ENCODE measurements at places on chromosomes 3 and 15.

- DNase-seq, result no peak
These were observed 200.4 kb downstream of the WNT5A start for GRCh38 chr3:55286693-55287092.

DNA sequence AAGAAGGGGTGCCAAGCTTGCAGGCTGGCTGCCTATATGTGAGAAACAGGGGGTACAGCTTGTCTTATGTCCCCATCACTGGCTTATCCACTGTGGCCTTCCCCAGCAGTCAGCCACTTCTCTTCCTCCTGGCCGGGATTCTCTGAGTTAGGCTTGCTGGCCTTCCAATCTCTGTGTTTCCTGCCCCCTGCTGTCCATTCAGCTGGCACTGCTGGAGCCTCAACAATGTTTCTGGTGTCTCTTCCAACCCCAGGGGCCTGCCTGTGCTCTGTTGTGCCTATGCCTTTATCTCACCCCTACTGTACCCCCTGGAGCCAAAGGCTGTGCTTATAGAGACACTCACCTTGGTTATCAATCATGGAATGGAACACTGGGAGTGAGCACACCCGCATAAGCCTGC is 36.5 kb downstream of the ANAPC13 start:
- no peak for DNase-seq

- no peak for DNase-seq
These were observed 142.3 kb downstream of the IL5RA start for GRCh38 chr3:2967871-2968270.

- DNase-seq, result no peak
These were observed 354.5 kb upstream of the SOX14 start for GRCh38 chr3:137409584-137409983.

GRCh38 chr3:45979378-45979777 is 16.2 kb downstream of the FYCO1 start:
- no peak for DNase-seq

DNA sequence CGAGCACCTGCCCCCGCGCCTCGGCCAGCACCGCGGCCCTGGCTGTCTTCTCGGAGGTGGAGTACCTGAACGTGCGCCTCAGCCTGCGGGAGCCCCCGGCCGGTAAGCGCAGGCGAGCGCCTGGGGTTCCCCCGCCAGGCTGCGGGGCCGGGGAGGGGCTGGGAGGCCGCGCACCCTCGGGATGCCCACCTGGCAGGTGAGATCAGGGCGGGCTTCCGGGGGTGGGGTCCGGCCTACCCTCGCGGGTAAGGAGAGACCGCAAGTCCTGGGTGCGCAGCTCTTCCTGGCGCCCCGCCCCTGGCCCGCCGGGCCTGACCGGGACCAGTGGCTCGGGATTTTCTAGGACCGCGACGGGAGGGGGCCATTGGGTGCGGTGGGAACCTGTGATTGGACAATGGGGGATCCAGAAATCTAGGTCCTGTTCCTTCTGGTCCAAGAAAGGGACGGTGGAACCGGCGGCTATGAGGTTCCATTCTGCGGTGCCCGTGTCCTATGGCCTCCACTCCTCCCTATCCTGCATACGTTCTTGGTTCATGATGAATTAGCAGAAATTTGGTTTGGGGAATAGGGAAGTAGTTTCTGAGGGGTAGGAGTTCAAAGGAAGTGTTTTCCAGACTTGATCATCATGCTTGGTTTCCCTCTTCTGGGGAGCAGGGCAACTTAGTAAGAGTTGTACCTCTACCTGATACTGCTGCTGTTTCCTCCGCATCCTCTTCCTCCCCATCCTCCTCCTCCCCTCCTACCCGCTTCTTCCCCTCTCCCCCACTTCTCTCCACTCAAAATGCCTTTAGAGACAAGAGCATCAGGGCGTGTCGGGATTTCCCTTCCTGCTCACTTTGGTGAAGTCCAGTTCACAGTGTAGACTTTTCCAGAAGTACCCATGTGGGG is 808 bp downstream of the ARRDC4 start:
- DNase-seq, result no peak

DNA sequence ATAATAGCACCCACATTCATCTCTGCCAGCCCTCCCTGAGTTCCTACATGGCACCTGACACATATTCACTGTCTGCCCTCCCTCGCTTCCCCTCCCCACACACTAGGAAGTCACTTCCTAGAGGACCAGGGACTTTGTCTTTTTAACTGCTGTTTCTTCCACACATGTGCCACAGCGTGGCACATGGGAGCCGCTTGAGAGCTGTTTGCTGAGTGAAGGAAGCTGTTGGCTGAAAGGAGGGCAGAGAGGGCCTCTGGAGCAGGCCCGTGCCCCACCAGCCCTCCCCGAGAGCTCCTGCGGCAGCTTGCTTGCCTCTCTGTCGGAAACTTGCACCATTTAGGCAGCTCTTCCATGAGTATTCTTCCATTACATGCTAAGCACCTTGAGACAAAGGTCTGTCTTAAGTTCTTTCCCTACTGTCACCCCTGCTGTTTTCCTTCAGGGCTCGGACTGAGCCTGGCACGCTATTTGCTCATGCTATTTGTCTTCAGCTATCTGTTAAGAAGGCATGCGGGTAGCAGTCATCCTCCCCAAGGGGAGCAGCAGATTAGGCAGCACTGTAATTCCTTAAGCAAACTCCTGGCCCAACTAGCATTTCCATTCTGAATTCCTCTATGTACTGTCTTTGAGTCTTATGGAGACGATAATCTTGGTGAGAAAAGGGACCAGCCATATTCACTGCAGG is 72.2 kb downstream of the CACNA1D start:
- DNase-seq, result no peak

DNA sequence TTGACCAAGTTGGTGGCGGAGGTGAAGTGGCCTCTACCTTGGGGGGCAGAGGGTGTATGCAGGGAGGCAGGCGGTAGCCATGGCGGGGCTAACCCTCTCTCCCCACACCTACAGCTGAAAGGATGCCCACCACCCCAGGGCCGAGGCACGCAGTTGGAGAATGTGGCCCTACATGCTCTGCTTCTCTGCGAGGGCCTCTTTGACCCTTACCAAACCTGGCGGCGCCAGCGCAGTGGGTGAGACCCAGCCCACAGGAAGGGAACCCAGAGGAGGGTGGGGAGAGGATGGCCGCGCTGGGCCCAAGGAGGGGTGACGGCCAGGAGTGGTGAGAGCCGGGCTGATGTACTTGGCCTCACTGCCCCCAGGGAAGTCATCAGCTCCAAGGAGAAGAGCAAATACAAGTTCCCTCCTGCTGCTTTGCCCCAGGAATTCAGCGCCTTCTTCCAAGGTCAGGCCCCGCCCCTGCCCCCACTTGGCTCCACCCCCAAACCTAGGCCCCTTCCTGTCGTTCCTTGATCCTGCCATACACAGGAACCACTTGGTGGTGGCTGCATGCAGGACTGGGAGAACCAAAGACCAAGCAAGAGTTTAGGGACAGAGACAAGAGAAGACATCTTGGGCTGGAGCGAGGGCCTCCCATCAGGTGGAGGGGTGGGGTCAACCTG is 9.8 kb downstream of the NBEAL2 start:
- DNase-seq, result no peak

GRCh38 chr3:115351193-115351592 is 204.1 kb upstream of the ZBTB20 start:
- no peak for DNase-seq

DNA sequence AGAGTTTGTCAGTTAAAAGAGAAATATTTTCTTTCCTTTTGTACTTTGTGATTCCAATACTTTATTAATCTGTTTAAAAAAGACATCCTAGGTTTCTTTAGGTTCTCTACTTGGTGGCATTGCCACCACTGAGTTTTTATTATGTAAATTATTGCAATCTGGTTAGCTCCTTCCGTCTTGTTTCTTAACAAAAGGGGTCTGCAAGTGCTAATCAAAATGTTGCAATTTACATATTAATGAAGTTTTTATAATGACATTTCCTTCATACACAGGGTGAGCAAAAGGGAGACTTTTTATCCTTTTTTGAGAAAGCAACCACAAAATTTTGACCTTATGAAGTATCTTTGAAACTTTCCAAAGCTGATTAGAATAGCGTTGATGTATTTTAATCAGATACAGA is 1307.3 kb downstream of the ROBO2 start:
- no peak for DNase-seq

GRCh38 chr15:59591356-59591755 is 20.2 kb upstream of the GCNT3 start:
- no peak for DNase-seq

DNA sequence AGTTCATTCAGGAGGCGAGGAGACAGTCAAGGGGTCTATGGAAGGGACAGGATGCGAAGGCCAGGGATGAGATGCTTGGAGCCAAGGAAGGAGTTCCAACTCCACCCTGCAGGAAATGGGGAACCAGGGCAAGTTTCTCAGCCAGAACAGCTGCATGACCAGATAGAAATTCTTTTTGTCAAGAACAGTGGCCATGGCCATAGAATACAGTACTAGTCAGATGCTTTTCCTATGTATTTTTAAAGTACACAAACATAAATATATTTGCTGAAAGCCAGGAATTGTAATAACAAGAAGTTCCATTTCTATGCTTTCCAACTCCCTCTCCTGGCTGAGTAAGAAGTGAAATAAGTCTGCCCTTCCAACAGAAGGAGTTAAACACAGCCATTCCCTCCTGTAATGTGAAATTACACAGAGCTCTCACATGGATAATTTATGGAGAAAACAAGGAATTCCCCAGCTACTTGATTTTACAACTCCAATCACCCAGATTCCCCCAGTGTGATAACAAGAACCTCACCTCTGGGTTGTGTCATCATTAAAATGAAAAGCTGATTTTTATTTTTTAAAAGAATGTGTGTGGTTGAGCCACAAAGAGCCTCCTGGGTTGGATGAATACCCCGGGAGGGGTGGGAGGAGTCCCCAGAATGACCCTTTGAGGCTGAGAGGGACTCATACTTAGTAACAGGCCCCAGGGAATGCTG is 124.6 kb upstream of the ARHGEF3 start:
- DNase-seq, result no peak

GRCh38 chr3:118949113-118949760 is 85.4 kb downstream of the IGSF11 start:
- no peak for DNase-seq

DNA sequence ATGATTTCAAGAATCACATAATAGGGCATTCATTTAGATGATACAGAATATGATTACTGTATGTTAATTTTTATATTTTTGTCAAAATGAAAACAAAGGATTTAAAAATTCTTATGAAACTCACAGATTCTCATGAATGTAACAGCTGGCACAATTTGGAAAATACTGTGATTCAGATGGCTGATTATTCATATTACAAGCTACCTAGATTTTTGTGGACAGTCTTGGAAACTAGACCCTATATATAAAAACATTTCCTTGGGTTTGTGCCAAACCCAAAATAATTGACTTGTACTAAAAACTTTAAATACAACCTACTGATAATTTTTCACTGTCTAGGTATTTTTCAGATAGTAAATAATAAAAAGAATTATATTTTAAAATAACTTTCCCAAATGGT is 26.2 kb downstream of the ZBED2 start:
- no peak for DNase-seq

GRCh38 chr3:187912007-187912406 is 166.7 kb upstream of the BCL6 start:
- DNase-seq, result no peak

- no peak for DNase-seq
These were observed 229.9 kb downstream of the THRB start for GRCh38 chr3:24264748-24265158.

GRCh38 chr3:113629584-113630421 is 66.6 kb downstream of the USF3 start:
- no peak for DNase-seq

DNA sequence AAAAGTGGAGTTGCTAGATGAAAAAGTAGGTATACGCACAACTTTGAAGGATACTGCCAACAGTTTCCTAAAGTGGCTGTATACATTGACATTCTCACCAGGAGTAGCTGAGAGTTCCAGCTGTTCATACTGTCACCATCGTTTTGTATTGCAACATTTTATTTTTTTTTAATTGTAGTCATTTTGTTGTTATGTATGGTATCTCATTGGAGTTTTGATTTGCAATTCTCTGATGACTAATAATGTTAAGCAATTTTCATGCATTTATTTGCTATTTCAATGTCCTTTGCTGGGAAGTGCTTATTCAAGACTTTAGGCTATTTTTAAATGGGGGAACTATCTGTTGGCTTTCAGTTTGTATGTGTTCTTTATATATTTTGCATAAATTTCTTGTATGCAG is 185.1 kb upstream of the TGFBR2 start:
- DNase-seq, result no peak

GRCh38 chr3:155334914-155335723 is 41.6 kb upstream of the STRIT1 start:
- peak; percentile 56 for DNase-seq

DNA sequence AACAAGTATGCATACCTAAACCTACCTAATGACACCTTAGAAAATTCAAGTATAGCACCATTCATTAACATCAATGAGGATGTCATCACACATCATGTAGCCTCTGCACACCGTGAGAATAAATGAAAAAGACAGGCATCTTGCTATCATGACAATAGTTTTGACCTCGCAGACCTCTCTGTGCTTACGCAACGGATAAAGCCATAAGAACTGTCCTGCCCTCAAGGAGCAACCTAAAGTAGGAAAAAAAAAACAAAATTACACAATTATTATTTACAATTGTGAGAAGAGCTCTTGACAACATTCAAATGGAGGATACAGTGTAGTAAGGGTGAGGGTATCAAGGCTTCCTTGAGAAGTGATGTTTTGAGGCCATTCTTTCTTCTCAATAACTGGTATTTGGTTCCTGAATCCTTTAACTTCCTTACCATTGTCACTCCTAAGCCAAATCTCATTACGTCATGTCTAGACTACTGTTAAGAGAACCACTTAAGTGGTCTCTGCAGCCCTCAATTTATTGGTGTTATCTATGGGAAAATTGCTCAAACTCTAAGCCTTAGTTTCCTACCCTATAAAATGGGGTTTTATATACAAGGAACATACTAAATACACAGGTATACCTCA is 7.0 kb upstream of the SETD5 start:
- DNase-seq, result no peak

- DNase-seq, result no peak
These were observed 140.4 kb downstream of the SATB1 start for GRCh38 chr3:18284716-18285115.

GRCh38 chr3:178480274-178480673 is 56.0 kb upstream of the KCNMB2 start:
- DNase-seq, result no peak

GRCh38 chr3:45984331-45985312 is 11.0 kb downstream of the FYCO1 start:
- no peak for DNase-seq

DNA sequence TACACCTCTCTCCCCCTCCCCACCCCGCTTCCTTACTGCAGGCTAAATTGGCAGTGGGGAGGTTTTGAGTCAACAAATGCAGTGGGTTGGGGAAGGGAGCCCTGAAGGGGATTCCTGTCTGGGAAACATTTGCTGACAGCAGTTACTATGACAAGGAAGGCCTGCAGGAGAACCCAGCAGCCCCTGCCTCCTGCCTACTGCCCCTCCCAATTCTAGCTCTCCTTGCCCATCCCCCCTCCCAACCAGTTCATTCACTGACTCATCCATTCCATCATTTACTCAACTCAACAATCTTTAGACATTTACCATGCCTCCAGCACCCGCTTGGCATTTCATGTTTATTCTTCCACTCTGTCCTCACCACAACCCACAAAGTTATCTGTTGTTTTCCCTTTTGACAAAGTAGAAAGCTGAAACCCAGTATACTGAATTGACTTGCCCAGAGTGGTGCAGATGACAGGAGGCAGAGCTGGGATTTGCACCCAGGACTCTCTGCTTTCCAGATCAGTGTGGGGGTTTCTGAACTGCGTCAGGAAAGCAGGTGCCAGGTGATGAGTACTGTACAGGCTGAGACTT is 75.0 kb downstream of the MAGEF1 start:
- DNase-seq, result no peak

GRCh38 chr15:61840090-61840489 is 220.2 kb downstream of the VPS13C start:
- DNase-seq, result no peak
